Hematopoietic multipotent progenitor cell treated with erythropoietin and hydrocortisone succinate and interleukin-3 and kit ligand, for 6 days (in vitro differentiated cells): ENCODE measurements at places on chromosomes 1 and 21.

DNA sequence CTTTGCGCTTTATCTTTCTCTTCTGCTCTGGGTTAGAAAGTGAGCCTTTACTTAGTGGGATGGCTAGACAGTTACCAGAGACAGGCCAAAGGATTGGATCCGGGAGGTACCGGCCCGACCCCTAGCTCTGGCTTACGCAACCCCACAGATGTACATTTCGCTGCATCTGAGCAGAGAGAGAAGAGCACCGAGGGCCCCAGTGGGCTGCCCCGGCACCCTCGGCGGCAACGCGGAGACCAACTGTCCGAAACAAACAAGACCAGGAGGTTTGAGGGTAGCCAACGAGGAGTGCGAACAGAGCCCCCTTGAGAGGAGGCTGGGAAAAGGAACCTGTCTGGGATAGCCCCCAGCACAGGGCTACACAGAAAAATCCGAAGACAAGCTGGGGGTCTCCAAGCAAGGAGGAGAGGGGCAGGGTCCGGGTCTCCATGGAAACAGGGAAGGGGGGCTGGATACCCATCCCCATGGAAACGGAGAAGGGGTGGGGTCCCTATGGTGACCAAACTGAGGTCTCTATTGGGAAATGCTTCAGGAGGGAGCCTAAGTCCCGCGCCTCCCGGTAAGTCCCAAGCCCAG is 373 bp downstream of the MTF1 start:
- peak; percentile 22 for DNase-seq

DNA sequence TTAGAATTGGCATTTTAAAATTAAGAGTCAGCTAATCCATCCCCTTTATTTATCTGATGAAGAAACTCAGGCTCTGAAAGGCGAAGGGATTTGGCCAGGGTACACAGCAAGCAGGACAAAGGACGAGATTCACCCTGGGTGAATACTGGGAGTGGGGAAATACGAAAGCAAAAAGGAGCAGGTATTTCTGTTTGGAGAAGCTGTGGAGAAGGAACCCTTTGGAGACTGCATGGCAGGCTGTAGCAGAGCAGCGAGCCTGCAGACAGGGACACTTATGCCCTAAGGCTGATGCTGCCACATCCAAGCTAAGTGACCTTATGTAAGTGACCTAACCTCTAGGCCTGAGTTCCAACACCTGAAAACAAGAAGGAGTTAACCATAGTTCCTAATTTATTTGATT is 207.2 kb upstream of the C1orf87 start:
- no peak for DNase-seq

DNA sequence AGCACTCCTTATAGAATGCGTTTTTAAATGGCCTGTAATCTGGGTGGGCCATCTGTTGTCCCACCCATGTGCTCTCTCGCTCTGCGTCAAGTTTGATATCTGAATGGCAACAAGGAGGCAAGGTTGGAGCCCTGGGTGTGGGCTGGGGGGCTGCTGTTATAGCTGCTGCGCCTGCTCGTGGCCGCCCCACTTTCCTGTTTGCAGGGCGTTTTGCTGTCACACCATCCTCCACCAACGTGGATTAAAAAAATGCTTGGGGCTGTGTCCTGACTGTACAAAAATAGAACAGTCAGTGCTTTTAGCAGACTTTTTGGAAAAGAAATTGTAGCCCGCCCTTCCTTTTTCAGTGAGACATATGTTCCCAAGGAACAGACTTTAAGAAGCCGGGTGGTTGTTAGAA is 25.4 kb downstream of the UMODL1 start:
- DNase-seq: peak; percentile 89

DNA sequence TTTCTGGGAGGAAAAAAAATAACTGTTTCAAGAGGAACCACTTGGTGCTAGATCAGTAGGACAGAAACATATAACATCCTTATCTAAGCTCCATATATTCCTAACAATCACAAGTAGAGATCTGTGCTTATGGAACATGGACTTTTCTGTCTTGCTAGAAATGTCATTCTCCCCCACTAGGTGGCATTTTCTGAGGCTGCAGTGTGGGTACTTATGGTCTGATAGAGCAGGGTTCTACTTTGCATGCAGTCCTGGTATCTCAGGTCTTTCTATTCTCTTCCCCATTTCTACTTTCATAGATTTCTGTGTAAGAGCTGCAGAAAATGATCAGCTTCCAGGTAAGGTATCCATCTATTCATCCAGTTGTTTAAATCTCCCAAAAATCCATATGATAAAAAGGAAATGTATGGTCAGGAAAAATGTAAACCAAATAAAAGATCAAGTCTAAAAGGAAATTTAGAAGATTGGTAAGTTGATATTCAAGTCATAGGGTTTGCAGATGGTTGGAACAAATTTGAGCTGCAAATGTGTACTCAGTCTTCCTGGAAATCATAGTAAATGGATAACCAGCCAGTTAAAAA is 1.5 kb downstream of the ZNF684 start:
- DNase-seq: peak; percentile 81

- DNase-seq: no peak
These were observed 4.0 kb downstream of the BARHL2 start for GRCh38 chr1:90712915-90713730.

DNA sequence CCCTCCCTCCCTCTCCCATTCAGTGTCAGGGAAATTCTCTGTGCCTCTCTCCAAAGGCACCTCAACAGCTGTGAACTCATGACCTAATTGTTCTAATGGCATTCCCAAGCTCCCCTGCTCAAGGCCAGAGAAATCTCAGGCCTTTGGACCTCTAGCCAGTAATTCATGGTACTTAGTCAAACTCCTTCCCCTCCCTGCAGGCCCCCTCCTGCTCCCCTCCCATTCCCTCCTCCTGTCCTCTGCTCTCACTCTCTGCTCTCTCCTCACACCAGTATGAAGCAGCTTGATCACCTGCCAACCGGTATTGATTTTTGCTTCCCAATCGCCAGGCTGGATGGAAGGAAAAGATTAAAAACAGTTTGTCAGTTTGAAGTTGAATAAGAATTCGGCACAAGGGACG is 370.5 kb upstream of the PBX1 start:
- no peak for DNase-seq

DNA sequence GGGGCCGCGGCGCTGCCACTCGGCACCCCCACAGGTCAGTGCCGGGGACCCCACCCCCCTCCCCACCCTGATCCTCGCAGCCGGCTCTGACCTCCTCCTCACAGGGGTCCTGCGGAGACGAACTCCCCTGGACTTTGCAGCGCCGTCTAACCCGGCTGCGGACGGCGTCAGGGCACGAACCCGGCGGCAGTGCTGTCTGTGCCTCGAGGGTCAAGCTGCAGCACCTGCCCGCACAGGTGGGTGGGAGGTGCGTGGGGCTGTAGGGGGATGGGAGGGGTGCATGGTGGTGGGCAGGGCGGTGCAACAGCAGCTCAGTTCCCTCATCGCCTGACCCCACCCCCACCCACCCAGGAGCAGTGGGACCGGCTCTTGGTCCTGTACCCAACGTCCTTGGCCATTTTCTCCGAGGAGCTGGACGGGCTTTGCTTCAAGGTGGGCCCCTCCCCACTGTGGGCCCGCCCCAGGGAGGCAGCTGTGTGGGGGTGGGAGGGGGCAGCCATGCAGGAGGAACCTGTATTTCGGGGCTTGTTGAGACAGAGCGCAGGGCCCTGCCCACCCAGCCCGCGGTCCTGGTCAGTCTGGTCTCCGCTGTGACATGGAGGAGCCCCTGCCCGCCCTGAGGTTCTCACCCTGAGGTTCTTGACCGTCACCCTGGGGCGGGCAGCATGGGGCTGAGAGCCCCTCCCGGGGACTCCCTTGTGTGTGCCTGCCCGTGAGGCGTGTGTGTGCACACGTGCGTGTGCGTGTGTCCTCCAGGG is 4.9 kb downstream of the PLEKHN1 start:
- no peak for DNase-seq

GRCh38 chr1:8431019-8431418 is 113.1 kb downstream of the SLC45A1 start:
- DNase-seq: peak; percentile 66

DNA sequence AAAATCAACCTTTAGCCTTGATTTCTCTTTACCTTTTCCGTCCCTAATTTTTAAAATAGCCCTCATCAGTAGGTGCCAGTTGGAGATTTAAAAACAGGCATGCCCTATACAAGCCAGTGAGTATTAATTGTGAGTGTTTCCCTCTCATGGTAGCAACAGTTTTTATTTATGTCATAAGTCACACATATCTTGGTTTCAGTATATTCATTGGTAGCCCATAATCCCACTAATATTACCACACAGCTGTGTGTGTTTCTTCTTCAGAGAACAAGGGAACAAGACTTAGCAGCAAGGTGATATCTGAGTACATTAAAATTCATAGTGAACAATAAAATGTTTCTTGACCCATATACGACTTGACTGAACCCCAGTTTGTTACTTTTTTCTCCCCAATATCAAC is 68.6 kb upstream of the HSPA13 start:
- DNase-seq: peak; percentile 30

- DNase-seq: no peak
These were observed 422.1 kb downstream of the PLPP3 start for GRCh38 chr1:56156971-56157876.

DNA sequence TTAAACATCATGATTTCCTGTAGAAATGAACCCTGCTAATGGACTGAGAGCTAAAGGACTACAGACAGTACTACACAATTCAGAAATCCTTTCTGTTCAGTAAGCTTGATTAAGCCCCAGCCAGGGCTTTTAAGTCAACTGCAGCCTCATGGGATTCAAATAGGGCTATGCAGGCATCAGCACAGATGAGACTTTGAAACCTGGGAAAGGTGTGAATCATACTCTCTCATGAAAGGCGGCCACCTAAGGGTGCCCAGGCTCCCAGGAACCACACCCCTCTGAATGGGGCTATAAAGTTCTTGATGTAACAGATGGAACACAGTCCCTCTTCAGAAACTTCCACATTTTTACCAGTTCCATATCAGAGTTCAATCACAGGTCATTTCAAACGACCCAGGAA is 7.6 kb downstream of the SIPA1L2 start:
- no peak for DNase-seq

DNA sequence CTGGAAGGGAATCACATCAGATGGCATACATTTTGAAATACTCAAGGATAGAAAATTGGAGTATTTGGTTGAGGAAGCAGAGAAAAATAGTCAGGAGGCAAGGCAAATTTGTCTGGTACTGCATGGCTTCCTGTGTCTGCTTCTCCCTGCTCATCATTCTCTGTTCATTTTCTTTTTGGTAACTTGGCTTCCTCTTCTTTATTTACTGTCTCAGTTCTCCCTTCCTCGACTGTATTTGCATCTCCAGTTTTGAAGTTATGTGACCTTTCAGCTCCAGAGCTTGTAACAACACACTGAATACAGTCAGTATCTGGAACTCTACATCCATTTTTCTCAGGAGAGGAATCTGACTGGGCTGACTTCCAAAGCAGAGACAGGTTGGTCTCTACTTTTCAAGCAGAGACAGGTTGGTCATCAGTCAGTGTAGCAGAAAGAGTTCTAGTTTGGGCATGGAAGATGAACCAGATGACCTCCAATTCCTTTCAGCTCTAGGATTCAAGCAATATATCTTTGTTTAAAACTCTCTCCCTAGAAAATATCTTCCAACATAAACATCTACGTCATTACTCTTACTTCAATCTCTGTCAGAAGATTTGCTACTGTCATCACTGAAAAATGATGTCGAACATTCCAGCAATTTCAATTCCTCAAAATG is 571.2 kb downstream of the ADGRL2 start:
- DNase-seq: no peak

DNA sequence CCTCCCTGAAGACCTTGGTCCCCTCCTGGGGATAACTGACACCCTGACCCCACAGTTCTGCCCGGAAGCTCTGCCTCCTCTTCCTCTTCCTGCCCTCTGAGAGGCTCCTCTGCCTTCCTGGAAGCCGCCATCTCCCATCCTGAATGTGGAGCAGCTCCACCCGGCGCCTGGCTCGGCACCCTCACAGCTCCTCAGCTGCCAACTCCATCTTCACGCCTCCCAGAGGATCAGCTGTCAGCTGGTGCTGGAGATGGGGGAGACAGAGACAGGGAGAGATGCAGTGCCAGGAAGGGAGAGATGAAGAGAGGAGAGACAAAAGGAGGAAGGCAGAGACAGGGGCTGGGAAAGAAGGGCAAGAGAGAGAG is 210.4 kb upstream of the CSF3R start:
- no peak for DNase-seq
